Epithelial cell of esophagus (primary cell): ENCODE measurements at places on chromosomes 3 and 15.

DNA sequence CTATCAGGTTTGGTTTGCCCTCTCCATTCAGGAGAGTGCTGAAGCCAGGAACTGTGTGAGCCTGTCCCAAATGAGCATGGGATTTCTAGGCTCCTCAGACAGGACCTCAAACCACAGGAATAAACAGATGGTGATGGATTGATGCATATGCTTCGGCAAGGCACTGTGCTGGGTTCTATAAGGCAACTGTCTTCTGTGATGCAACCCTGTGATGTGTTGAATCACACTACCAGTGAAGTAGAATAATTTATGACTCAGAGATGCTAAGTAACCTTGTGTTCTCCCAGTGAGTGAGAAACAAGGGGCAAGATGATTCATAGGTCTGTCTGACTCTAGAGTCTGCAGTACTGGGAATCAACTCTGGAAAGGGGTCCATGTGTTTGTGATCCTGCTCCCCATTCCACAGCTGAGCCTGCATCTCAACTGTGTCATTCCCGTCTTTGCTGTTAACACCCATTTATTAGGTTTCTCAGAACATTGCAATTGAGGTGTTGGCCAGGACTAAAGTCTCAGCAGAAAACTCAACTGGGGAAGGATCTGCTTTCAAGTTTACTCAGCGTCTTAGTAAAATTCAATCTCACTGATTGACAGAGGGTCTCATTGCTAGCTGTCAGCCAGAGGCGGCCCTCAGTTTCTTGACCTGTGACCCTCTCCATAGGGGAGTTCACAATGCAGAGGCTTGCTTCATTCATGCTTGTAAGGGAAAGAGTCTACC is 510.1 kb upstream of the CFAP20DC start:
- DNase-seq: peak; percentile 98

GRCh38 chr3:45057557-45057956 is 31.5 kb downstream of the CLEC3B start:
- no peak for DNase-seq

DNA sequence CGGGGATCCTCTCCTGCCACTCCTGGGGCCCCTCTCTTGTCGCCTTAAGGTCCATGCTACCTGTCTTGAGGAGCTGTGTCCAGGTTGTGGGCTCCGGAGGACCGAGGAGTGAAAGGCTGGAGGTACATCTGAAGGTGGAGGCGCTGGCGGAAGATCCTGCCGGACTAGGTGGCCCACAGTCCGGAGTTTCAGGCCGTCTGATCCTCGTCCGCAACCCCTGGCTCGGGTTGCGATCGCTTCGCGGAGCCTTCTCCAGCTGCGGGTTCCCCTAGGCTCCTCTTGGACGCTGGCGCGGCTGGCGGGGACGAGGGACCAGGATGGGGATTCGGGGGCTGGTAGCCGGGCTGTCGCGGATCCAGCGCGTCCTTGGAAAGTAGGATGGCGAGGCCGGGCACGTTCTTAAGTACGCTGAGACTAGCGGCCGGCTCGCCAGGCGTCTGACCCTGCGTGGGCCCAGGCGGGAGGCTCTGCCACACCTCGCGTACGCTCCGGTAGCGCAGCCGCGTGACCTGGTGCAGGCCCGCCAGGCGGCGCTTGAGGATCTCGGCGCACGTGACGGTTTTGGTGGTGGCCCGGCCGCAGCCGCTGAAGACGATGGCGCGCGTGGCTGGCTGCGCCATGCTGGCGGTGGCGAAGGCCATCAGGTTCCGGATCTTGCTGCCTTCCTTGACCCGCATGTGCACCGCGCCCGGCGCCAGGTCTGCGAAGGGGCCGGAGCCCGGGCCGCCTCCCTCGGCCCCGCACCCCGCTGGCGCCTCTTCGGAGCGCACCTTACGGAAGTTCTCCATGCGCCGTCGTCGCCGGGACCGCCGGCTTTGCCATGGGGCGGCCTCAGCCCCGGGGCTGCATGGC is 550 bp downstream of the RPP25 start:
- DNase-seq: peak; percentile 71

- no peak for DNase-seq
Measured at GRCh38 chr3:184315543-184315867, 1.1 kb downstream of the EIF4G1 start.

GRCh38 chr15:76127880-76128279 is 68.1 kb downstream of the TMEM266 start:
- DNase-seq: no peak

GRCh38 chr3:142273501-142273900 is 48.1 kb upstream of the GK5 start:
- no peak for DNase-seq

DNA sequence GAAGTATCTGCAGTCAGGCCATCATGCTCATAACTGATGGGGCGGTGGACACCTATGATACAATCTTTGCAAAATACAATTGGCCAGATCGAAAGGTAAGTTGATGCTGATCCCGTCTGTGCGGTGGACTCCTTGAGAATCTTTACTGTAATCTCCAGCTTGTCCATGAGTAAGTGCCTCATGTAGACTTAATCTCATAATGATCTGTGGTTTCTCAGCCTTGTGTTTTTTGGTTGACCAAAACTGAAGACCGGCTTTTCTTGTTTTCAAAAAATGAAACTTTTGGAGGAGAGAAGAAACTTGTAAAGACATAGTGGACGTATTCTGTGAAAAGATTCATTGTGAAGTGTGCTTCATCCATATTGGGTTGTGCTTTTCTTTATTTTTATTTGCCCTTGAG is 285.7 kb downstream of the LRTM1 start:
- DNase-seq: no peak

DNA sequence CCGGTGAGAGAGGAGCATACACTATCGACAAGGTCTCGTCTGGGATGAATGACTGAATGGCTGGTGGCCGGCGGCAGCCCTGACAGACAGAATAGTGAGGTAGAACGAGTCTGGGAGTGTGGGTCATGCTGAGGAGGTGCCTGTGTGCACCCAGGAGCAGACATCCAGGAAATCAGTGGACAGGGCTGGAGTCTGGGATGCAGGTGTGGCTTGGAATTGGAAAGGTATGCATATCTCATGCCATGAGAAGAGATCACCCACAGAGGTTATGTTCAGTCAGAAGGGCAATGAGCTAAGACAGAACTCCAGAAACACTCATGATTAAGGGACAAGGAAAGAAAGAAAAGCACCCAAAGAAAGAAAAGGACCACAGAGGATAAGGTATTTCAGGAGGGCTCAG is 20.8 kb downstream of the HACD2 start:
- DNase-seq: no peak

DNA sequence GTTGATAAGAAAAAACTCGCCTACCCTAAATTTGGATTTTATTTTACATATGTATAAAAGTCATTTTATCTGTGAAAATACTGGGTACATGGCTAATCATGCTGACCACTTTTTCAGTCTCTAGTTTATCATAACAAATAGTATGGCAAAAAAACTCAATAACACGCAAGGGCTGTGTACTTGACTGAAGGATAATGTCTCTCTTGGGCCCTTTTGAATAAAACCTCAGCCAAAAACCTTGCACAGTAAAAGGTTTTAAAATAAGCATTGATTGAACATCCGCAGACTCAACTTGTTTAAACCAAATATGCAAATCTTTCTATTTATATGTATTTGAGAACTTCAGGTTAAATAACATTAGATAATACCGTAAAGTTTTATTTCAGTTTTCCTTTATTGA is 285.3 kb downstream of the CADM2 start:
- no peak for DNase-seq

DNA sequence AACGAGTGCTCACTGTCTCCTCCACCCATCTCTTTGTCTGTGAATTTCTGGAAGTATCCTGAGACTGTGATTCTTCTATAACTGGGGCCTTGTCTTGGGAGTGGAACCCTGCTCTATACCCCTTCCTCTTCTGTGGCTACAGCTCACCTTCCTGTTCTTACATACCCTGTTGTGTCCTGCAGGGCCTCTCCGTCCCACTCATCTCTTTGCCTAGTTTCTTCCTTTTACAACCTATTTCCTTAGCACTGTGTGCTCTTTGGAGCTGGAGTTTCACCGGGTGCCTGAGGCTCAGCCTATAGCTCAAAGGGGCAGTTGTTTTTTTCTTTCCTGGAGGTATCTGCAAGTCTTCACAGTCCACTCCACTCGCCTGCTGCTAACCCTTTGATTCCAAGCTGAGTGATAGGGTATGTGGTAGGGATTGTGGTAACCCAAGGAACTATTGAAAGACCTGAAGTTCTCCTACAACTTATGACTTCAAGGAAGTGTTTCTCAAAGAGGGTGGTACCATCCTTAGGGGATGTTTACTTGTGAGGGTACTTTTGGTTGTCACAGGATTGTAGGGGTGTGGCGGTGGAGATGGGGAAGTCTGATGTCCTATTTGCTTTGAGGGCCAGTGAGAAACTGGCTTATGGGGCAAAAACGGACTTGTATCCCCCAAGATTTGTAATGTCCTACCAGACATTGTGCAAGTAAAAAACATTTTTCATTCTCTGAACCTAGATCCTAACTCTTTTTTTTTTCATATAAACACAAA is 66.6 kb upstream of the ARL8B start:
- DNase-seq: no peak

DNA sequence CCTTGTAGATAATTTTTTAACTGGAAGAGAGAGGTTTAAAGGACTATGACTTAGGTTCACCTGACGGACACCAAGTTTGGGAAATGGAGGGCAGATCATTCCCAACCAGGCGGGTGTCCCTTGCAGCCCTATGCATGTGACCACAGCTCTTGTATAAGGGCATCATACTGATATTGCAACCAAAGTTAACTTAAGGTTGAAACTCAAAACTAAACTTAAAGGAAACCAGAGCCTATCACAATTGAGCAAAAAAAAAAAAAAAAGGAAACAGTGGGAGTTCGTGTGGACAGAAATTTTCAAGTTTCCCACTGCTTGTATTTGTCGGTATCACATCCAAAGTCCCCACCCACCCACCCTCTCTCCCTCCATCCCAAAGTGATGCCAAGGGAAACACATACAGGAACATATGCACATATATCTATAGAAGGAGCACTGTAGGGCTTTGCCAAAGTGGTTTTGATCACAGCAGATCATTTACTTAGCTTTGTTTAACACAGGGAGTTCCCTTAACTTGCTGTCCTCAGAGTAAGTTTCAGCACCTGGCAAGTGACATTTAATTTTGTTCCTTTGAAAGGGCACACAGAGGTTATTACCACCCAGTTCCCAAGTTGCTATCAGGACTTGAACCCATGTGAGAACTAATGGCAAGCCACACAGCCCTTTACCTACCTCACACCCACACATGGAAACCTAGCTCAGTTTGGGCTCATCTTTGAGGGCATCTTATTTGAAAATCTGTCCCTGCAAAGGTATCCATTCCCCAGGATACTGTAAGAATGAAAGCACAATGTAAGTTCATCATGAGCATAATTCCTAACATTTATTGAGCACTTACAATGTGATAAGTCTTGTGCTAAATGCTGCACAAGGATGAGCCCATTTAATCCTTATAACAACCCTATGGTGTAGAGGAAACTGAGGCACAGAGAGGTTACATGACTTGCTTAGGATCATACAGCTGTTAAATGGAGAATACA is 204.5 kb upstream of the CMC1 start:
- no peak for DNase-seq

DNA sequence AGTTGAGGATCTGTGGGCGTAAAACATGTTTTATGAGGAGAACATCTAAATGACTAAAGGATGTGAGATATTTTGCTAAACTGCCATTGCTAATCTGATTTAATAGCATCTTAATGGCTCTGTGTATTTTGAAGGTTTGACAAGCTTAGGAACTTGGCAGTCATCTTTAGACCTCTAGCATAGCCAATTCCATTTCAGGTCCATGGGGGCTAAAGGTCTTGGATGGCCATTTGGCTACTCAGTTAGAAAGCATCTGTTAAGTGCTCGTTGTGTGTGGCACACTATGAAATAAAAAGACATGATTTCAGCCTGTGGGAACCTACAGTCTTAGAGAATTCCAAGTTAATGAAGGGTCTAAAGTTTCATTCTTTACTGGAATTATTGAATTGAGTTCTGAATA is 236.2 kb downstream of the IL5RA start:
- no peak for DNase-seq

GRCh38 chr15:48696627-48697312 is 51.3 kb upstream of the FBN1 start:
- peak; percentile 39 for DNase-seq

- peak; percentile 4 for DNase-seq
Measured at GRCh38 chr15:48233246-48233645, 27.1 kb downstream of the SLC12A1 start.

DNA sequence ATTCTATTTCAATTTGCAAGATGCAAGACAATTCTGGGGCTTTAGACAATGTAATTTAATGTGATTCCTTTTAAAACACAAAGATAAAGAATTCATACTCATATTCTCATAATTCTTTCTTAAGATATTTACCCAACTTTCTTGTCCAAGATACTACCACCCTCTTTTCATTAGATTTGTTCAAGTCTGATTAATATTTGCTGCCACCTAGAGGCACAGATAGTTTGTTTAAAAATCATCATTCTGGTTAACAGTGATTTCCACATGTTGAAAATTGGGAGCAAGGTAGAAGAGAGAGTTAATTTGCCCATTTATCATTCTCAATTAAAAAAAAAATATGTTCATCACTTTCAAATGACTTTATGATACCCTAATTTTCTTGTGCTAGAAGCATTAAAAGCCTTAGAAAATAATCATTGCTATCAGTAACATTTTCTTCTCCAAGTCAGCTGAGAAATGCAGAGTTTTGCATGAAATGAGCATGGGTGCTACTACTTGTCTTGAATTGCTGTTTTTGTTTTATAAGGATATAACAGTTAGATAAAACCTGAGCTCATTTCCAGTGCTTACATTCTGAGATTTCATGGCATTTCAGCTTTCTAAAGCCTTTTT is 11.6 kb downstream of the TAMM41 start:
- DNase-seq: peak; percentile 34

- DNase-seq: no peak
Measured at GRCh38 chr3:61814674-61815073, 253.3 kb downstream of the PTPRG start.

DNA sequence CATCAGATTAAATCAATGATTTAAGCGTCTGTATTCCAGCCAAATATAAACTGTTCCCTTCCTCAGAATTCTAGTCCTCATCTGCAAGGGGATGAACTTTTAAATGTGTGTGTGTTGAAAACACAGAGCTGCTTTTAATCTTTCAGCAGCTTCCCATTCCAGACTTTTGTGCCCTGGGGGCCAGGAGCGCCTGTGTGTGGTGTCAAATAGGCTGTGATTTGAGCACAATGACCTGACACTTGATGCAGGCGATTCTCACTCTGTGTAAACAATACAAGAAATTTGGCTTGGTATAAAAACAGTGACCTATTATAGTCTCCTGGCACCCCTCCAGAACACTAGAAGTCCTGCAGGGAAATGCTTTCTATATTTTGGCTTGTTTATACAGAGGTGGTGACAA is 274.6 kb upstream of the ROPN1 start:
- peak; percentile 22 for DNase-seq

DNA sequence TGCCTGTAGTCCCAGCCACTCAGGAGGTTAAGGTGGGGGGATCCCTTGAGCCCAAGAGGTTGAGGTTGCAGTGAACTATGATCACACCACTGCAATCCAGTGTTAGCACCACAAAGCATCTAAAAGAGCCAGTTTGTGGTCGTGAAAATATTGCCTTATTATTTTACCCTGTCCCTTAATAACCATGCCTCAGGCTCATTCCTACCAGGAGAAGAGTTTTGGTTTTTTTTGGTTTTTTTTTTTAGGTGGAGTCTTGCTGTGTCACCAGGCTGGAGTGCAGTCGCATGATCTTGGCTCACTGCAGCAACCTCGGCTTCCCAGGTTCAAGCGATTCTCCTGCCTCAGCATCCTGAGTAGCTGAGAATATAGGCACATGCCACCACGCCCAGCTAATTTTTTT is 17.9 kb upstream of the AVEN start:
- DNase-seq: no peak
